ENCODE measurements at places on chromosomes 6 and 20.

DNA sequence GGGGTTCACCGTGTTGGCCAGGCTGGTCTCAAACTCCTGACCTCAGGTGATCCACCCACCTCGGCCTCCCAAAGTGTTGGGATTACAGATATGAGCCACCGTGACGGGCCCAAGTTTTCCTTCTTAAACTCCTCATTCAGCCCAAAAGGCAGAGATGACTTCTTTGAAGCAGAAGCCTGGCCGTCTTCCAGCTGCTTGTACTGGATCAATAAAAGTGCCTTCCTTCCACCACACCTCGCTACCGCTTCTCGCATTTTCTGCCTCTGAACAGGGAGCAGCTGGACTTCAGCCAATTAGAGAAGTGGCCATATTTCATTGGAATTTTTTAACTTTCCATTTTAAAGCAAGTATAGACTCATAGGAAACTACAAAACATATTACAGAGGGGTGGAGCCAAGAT lies 241.1 kb downstream of the PREX1 start:
- no peak for DNase-seq

GRCh38 chr20:13384132-13384531 lies 163.1 kb downstream of the ISM1 start:
- DNase-seq, result no peak

DNA sequence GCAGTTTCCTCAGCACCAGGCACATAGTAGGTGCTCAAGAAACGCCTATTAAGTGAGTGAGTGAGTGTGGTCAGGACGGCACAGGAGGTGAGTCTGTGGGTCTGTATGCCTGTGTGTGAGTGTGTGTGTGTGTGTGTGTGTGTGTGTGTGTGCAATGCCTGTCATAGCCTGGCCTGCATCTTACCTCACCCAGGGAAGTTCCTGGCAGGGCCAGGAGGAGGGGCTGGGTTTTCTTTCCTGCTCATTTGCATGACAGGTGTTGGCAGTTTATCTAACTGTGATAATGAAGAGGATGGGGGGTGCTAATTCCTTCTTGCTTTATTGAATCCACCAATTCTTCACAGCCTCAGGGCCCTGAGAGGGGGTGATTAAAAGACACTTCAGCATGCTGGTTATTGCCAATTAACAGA lies 146.7 kb upstream of the MLN start:
- no peak for DNase-seq

GRCh38 chr6:43267619-43268354 lies 24.5 kb downstream of the TTBK1 start:
- no peak for DNase-seq

DNA sequence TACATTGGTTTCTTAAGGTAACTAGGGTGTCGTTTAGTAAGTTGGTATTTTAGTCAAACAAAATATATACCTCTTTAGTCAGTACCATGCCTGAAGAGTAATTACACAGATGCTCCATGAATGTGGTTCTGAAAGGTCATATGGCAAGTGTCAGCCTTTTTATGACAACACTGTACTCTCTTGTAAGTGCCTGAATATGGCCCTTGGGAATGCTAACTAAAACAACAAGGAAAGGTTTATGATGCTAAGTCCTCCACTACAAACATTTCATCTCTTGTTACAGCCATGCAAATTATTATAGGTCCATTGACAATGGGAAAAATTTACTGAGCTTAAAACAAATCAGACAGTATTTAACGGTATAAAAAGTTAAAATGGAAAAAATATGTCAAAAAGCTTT lies 39.0 kb upstream of the SUPT3H start:
- DNase-seq, result no peak

DNA sequence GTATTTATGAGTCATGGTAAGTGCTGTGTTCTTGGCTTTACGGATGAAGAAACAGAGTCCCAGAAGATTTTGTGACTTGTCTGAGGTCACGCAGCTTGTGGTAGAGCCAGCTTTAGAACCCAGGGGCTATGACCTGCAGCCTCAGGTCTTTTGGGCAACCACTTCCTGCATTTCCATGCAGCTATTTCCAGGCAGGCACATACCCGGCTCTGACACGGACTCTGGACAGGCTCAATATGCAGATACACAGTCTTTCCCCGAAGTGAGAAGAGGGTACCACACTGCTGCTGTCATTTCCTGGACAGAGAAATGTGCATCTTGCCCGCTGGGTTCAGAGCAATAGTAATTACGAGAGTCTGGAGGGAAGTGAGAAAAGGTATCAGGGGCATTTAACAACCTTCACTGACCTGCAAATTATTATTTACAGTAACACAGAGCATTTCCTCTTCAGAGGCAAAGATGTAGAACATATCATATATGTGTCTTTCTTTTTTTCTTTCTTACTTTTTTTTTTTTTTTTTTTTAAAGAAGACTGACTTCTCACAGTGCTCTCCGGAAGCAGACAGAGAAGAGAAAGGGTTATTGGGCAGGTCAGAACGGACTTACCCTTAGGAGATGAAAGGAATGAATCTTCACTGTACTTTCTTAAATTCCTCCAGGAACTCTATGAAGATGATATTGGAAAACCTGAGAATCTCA lies 185.1 kb downstream of the CLIC5 start:
- no peak for DNase-seq

DNA sequence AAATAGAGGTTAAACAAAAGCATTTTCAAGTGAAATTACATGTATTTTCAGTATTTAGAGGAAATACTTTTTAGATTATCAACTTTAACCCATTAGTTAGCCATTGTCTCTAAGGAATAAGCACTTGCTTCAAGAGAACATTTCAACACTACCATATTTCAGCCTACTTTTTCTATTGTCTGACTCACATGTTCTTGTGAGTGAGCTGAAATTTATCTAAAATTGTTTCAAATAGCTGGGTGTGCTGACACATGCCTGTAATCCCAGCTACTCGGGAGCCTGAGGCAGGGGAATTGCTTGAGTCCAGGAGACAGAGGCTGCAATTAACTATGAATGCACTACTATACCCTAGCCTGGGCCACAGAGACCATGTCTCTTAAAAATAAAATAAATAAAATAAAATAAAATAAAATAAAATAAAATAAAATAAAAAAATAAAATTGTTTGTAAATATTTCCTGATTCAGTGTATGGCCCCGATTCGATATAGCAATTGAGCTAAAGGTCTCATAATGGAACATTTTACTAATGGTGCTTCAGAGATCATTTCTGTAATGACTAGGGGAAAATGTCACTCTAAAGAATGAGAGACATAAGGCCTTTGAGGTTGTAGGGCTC lies 324.6 kb upstream of the PLCB4 start:
- no peak for DNase-seq

GRCh38 chr20:1060985-1061384 lies 57.4 kb upstream of the PSMF1 start:
- no peak for DNase-seq

- DNase-seq, result no peak
These were observed 191.0 kb downstream of the TBXT start for GRCh38 chr6:165976684-165977083.

GRCh38 chr6:128446497-128446896 lies 73.9 kb downstream of the PTPRK start:
- DNase-seq, result no peak

- DNase-seq, result no peak
These were observed 27.5 kb upstream of the TBXT start for GRCh38 chr6:166194914-166195859.

GRCh38 chr6:42831237-42831636 lies 48.2 kb upstream of the RPL7L1 start:
- no peak for DNase-seq

GRCh38 chr6:17741507-17741906 lies 34.8 kb upstream of the NUP153 start:
- no peak for DNase-seq

- no peak for DNase-seq
These were observed 174.0 kb downstream of the BCKDHB start for GRCh38 chr6:80280262-80281010.

DNA sequence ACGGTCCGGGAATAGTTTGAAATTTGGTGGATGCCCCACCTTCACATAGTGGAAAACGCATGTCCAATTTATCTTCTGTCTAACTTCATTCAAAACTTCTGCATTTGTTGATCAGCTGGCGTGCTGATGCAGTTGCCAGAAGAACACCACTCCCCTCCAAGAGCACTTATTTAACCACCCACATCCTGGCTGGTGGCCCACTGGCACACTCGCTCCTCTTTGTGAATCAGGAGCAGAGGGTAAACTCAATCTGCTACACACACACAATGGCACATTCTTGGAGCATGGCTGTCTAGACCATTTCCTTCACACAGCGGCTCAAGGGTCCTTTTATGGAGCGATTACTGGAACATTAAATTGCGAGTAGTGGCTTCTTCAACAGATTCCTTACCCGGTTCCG lies 55.1 kb upstream of the CEP162 start:
- DNase-seq, result no peak

GRCh38 chr6:14488180-14488579 lies 370.6 kb downstream of the CD83 start:
- no peak for DNase-seq

- no peak for DNase-seq
These were observed 86.4 kb downstream of the OPRM1 start for GRCh38 chr6:154125421-154125820.

Measured in fibroblast of skin of left quadriceps (primary cell).